B cell (primary cell): ENCODE measurements at places on chromosomes 3 and 15. TPM values are rescaled to one million over a fixed set of nuclear protein-coding genes. Genes with fewer than 3 reads are reported as not detected.
A peak's percentile ranks its signal among the peaks of the same experiment; 100 is the strongest.

- DNase-seq, result no peak
- H3K4me3 ChIP-seq, result no peak overlapping the region
- no peaks in the 10 kb centered on the region for H3K27me3 ChIP-seq
Measured at GRCh38 chr3:120855665-120856437, 52.2 kb upstream of the STXBP5L start.

- H3K4me3 ChIP-seq, result no peak overlapping the region
- no peak overlapping the region for H3K27ac ChIP-seq
- H3K36me3 ChIP-seq, result no peaks in the 10 kb centered on the region
- no peak for DNase-seq
Measured at GRCh38 chr15:44450172-44450571, 22.7 kb downstream of the CTDSPL2 start.

- no peak overlapping the region for H3K27ac ChIP-seq
- H3K36me3 ChIP-seq, result no peaks in the 10 kb centered on the region
- H3K4me3 ChIP-seq, result no peak overlapping the region
- DNase-seq, result no peak
- no peaks in the 10 kb centered on the region for H3K4me1 ChIP-seq
- no peaks in the 10 kb centered on the region for H3K27me3 ChIP-seq
Measured at GRCh38 chr15:60626051-60626450, 147.1 kb upstream of the ICE2 start.

DNA sequence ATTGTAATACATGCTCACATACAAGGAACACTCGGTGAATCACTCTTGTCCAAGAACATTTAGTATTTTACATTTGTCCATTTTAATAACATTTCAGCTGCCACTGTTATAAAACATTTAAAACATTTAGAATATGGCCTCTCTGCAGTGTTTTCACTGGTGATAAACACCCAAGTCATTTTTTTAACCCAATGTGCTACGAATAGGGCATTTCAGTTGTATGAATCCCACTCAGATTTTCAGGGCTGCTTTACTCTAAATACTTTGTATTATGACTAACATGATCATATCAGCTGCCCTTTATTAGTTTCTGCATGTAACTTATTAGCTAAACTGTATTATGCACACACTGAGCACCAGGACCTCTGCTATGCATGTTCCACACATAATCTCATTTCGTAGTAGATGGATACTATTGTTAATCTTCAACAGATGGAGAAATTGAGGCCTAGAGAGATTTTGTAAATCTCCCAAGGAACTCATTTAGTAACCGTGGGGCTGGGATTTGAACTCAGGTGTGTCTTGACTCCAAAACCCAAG, 148.6 kb upstream of the CDIN1 start:
- H3K27ac ChIP-seq, result no peak overlapping the region
- H3K36me3 ChIP-seq, result no peaks in the 10 kb centered on the region

GRCh38 chr15:52532427-52532826, 3.7 kb upstream of the MYO5A start:
- no peak for DNase-seq
- no peak overlapping the region for H3K4me3 ChIP-seq
- H3K27ac ChIP-seq, result no peak overlapping the region
- peaks cover 10% of the 10 kb centered on the region for H3K4me1 ChIP-seq

DNA sequence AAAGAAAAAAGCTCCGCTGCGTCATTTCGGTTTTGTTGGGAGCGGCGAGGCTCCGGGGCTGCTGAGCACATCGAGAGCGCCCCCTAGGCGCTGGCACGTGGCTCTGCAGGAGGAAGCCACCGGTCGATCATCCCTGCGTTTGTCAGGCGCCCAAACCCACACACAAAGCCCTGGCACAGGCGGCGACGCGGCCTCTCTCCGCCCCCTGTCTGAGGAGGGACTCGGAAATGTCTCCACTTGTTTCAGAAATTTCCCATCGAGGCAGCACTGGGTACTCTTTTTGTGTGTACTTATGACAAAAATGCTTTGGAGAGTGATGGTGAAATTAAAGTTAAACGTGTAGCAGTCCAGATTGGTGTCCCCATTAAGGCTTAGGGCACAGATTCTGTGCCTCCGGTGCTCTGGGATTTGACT, 407.3 kb upstream of the ONECUT1 start:
- H3K27ac ChIP-seq, result no peak overlapping the region
- H3K27me3 ChIP-seq, result no peaks in the 10 kb centered on the region
- no peaks in the 10 kb centered on the region for H3K36me3 ChIP-seq
- peak; percentile 6 for DNase-seq
- no peaks in the 10 kb centered on the region for H3K4me1 ChIP-seq
- no peak overlapping the region for H3K4me3 ChIP-seq

DNA sequence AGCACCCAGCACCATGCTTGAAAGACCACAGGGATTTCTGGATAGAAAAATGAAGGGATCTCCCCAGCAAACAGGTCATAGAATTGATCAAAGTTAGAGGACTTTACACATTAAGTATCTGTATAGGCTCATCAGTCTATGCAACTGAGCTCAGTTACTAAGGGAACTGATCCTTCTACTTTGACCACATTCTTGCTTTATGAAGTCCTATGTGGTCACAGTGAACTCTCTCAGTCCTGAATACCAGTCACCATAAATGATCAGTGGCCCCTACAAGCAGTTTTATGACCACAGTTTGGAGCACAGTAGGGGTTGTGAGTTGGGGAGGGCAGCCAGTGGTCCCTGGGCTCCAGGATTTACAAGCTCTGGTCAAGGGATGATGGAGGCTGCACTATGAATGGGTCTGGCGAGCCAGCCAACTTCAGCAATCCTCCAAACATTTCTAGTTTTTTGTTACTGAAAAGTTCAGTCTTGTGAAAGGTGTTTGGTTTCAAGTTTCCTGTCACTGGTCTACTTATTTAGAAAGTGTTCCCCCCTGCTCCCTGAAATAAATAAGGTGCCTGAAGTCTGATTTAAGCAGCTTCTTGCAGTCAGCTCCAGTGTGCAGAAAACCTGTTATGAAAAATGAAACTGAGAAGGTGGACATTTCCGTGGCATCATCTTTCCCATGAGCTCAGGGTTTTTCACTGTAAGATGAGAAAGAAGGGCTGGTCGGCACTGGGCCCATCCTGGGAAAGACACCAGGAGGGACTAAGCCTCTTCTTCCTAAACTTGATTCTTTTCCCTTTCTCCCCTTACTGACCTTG, 75.5 kb downstream of the DAPK2 start:
- H3K36me3 ChIP-seq, result no peaks in the 10 kb centered on the region
- no peak for DNase-seq
- no peak overlapping the region for H3K4me3 ChIP-seq
- peaks cover 6% of the 10 kb centered on the region for H3K4me1 ChIP-seq
- H3K27ac ChIP-seq, result no peak overlapping the region

DNA sequence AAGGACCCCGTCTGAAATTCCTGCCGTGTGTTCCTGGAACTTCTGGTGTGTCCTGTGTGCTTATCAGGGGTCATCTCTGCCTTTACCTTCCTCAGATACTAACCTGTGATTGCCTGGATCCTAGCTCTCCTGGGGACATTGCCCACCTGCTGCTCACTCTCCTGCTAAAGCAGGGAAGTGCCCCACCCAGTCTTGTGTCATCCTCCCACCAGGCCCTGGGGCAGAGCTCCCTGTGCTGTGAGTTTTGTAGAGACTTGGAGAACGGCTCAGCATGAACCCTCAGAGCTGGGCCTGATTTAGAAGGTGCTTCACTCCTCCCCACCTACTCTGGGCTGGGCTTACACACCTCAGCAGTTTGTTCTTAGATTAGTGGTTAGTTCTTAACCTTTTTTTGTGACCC, 3.8 kb upstream of the TMEM44 start:
- no peak overlapping the region for H3K4me3 ChIP-seq
- DNase-seq, result no peak
- H3K4me1 ChIP-seq, result peaks cover 4% of the 10 kb centered on the region
- H3K27me3 ChIP-seq, result no peaks in the 10 kb centered on the region
- no peak overlapping the region for H3K27ac ChIP-seq
- peaks cover 18% of the 10 kb centered on the region for H3K36me3 ChIP-seq

- no peak overlapping the region for H3K4me3 ChIP-seq
- H3K27me3 ChIP-seq, result no peaks in the 10 kb centered on the region
- DNase-seq, result no peak
- H3K36me3 ChIP-seq, result no peaks in the 10 kb centered on the region
- H3K27ac ChIP-seq, result no peak overlapping the region
- no peaks in the 10 kb centered on the region for H3K4me1 ChIP-seq
Measured at GRCh38 chr3:196225086-196225485, 8.8 kb downstream of the SLC51A start.

GRCh38 chr15:29890336-29891095, 68.2 kb upstream of the TJP1 start:
- no peaks in the 10 kb centered on the region for H3K27me3 ChIP-seq
- H3K27ac ChIP-seq, result no peak overlapping the region
- H3K4me1 ChIP-seq, result no peaks in the 10 kb centered on the region
- DNase-seq, result no peak
- H3K4me3 ChIP-seq, result no peak overlapping the region

- H3K4me3 ChIP-seq, result no peak overlapping the region
- H3K27me3 ChIP-seq, result no peaks in the 10 kb centered on the region
- no peaks in the 10 kb centered on the region for H3K36me3 ChIP-seq
- peak; percentile 64 for DNase-seq
Measured at GRCh38 chr3:30495172-30496065, 111.0 kb upstream of the TGFBR2 start.

- H3K27me3 ChIP-seq, result no peaks in the 10 kb centered on the region
- DNase-seq, result no peak
- H3K36me3 ChIP-seq, result no peaks in the 10 kb centered on the region
Measured at GRCh38 chr15:39510001-39510701, 70.7 kb upstream of the THBS1 start.

DNA sequence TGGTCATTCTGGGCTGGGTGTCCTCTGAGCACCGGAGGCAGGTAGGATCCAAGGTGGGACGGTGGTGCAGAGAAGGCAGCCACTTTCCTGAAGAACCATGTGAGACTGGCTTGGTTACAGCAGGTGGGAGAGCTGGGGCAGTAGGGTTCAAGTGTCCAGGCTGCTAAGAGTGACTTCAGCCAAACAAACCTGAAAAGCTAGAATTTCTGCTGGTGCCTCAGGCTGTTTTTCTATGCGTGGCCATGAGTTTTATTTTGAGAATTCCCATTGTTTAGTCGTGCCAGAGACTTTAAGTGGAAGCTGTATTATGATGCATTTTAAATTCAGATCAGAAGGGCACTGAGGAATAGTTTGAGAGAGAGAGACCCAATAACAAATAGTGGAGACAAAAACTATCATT, 20.1 kb downstream of the USP13 start:
- H3K27me3 ChIP-seq, result no peaks in the 10 kb centered on the region
- no peak overlapping the region for H3K27ac ChIP-seq
- no peak overlapping the region for H3K4me3 ChIP-seq
- no peak for DNase-seq
- no peaks in the 10 kb centered on the region for H3K4me1 ChIP-seq

GRCh38 chr3:187997946-187998561, 155.9 kb upstream of the LPP start:
- no peaks in the 10 kb centered on the region for H3K27me3 ChIP-seq
- H3K4me1 ChIP-seq, result peaks cover 13% of the 10 kb centered on the region
- no peak overlapping the region for H3K27ac ChIP-seq

DNA sequence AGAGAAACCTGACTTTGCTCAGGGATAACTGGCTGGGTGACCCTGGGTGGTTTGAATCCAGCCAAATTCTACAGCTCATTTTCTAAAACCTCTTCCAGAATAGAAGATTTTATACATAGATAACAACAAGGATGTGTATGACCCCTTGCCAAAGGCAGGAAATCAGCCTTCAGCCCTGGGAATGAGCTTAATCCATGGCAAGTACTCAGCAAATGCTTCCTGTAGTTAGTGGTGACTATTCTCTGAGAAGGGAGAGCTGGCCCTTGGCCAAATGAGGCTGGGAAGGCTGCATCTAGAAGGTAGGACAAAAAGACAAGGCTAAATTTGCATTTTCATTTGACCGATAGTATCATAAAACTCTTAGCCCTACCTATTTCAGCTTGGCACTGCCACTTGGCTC, 4.6 kb upstream of the HACD3 start:
- no peak overlapping the region for H3K4me3 ChIP-seq
- H3K36me3 ChIP-seq, result no peaks in the 10 kb centered on the region
- DNase-seq, result no peak
- H3K4me1 ChIP-seq, result peaks cover 4% of the 10 kb centered on the region
- H3K27ac ChIP-seq, result no peak overlapping the region
- no peaks in the 10 kb centered on the region for H3K27me3 ChIP-seq

DNA sequence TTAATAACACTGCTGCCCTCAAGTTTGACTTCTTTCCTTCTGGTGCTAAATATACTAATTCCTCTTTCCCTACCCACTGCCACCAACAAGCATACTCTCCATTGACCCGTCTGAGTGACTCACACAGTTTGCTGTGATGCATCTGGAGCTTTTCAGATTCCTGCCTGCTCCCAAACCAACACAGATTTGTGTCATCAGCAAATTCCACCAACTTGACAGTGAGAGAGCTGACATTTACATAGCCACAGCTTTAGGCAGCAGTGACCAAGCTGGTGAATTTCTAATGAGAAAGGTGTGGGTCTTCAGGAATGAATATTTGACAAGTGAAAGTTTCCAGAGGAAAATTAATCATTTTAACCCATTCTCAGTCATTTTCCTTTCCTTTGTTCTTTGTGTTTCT, 96.5 kb upstream of the PRICKLE2 start:
- DNase-seq, result no peak
- H3K4me1 ChIP-seq, result no peaks in the 10 kb centered on the region
- no peaks in the 10 kb centered on the region for H3K36me3 ChIP-seq
- no peak overlapping the region for H3K4me3 ChIP-seq

DNA sequence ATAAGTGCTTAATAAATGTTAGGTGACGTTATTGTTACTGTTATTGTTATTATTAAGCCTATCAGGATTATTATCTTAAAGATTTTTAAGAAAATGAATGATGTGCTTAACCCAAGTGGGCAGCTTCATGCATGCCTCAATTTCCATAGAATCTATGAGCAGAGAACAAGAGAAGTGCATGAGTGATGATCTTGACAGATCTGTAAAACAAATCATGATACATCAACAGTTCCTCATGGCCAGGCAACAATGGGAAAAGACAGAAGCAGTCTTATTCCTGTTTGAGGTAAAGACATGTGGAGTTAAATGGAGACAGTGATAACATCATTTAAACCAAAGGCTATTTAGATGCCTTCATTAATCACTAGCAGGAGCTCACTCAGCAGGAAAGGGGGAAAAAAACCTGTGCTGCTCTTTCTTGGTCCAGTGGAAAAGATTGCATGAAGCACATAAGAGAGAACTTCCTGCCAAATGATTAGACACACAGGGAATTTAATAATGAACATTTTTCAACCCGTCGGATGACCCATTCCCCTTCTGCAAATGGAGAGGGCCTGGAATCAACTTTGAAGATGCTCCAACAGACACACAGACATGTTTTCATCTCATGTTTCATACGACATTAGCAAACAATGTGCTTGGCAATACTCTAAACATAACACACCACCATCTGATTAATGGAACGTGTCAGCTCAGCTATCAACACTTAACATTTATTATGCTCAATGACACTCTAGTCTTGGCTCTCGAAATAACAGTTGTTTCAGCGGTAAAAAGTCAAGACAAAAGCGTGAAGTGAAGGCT, 212.2 kb upstream of the LRRN1 start:
- H3K36me3 ChIP-seq, result no peaks in the 10 kb centered on the region
- no peaks in the 10 kb centered on the region for H3K27me3 ChIP-seq
- DNase-seq, result no peak
- no peak overlapping the region for H3K4me3 ChIP-seq

LRTM1 gene
- total RNA-seq, result not detected in 2 replicates

NISCH gene
- total RNA-seq, result 161 and 169 TPM in 2 replicates

MASP1 gene
- total RNA-seq, result not detected in 2 replicates

PP2D1 gene
- total RNA-seq, result not detected in 2 replicates

KCNAB1 gene
- total RNA-seq, result not detected in 2 replicates
